ENCODE measurements at places on chromosomes 12 and 14.

DNA sequence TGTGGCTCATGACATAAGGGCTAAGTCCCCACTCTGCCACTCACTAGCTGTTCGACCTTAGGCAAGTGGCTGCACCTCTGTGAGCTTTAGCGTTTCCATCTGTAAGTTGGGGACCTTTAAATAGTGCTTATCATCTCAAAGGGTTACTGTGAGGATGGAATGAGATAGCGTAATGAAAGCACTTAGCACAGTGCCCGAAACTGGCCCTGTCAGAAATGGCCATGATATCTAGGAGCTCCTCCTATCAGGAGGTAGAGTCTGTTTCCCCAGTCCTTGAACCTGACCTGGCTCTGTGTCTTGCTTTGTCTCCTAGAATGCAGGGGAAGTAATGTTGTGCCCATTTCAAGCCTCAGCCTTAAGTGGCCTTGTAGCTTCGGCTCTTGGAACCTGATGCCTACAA is 211.0 kb downstream of the RBM19 start:
- no peak for DNase-seq

- DNase-seq = no peak
Observed at GRCh38 chr14:87705439-87705896, 287.5 kb downstream of the GALC start.

- no peak for DNase-seq
Observed at GRCh38 chr12:51227962-51228361, 10.1 kb upstream of the POU6F1 start.

GRCh38 chr14:30625533-30625932 is 3.4 kb downstream of the SCFD1 start:
- no peak for DNase-seq

DNA sequence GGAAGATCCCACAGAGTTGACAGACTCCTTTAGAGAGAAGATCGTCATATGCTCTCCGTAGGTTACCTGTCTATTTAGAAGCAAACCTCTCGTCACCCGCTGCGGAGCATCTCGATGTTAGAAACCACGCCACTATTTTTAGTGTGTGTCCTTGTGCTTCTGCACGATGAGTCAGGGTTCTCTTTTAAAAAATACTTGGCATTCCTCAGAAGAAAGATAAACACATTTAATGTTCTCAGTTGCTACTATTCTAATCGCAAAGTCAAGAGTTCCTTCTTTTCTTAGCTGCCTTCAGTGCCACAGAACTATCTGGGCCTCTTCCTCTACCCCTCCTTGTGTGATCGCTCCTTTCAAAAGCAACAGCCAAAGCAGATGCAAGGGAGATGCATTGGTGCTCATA is 192.4 kb downstream of the PELI2 start:
- DNase-seq = no peak

GRCh38 chr12:100858656-100859055 is 64.1 kb downstream of the ANO4 start:
- DNase-seq = no peak

DNA sequence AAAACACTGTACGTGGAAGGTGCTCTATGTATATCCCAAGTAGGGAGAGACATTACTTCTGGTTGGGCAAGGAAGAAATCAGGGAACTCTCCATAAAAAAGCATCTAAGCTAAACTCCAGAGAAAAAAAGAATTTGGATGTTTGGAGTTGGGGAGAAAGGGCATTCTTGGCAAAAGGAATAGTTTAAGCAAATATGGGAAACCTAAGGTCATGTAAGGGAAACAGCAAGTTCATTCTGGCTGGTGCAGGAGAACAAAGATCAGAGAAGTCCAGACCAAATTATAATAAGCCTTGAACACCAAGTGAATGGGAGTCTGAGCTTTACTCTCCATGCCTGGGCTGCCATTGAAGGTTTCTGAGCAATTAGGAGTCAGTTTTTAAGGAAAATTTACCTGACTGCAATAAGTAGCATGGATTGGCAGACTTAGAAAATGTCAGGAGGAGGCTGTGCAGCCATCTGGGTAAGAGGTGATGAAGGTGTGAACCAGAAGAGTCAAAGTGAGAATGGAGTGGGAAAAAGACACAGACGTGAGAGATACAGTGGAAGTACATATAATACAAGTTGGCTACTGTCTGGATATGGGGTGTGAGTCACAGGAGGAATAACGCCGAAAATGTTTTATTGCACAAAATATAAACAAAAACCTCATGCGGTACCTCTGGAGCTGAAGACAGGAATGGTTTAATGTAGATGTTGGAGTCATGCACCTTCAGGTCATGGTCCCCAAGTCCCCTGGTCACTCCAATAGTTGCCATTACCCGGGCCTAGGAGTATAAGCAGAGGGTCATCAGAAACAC is 222.6 kb downstream of the MON2 start:
- no peak for DNase-seq

DNA sequence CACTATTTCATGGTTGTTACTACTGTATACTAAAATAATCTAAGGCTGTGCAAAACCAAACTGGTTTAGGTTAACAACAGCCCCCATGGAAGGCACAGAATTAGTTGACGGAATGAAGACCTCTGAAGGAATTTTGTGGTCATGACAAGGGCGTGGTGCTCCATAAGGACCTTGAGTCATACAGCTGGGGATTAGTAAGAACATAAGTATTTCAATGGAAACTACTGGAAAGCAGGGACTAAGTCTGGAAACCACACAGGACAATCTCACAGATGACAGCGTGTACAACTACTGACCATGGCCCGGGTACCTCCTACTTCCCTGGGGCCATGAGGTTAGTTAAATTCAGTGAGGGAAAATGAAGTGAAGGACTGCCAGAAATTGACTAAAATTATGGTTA is 98.5 kb upstream of the PLEKHA5 start:
- DNase-seq = no peak

Measured in stimulated activated CD4-positive, alpha-beta T cell treated with anti-CD3 and anti-CD28 coated beads, Interleukin-4, amount 100 ng/mL, for 1 hour (primary cell).